ENCODE measurements at places on chromosomes 11 and 22.
A peak's percentile ranks its signal among the peaks of the same experiment; 100 is the strongest.

GRCh38 chr22:42791721-42792452 is 65.2 kb downstream of the ARFGAP3 start:
- DNase-seq = no peak

DNA sequence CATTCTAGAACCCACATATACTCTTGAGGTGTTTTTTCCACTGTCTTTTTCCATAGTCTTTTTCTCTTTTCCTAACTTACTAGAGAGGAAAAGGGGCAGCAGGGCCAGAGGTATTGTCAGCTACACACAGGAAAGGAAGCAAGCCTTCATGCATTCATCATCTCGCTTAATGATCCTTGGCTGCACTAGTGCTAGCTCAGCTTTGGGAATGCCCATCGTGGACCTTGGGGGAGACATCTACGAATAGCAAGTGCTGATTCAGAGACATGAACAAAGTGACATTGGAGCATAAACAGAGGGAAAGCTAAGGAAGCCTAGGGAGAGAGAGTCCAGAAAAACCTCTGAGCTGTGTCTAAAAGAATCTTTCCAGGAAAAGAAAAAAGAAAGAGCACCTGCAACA is 466.3 kb upstream of the ARHGAP42 start:
- DNase-seq = no peak

DNA sequence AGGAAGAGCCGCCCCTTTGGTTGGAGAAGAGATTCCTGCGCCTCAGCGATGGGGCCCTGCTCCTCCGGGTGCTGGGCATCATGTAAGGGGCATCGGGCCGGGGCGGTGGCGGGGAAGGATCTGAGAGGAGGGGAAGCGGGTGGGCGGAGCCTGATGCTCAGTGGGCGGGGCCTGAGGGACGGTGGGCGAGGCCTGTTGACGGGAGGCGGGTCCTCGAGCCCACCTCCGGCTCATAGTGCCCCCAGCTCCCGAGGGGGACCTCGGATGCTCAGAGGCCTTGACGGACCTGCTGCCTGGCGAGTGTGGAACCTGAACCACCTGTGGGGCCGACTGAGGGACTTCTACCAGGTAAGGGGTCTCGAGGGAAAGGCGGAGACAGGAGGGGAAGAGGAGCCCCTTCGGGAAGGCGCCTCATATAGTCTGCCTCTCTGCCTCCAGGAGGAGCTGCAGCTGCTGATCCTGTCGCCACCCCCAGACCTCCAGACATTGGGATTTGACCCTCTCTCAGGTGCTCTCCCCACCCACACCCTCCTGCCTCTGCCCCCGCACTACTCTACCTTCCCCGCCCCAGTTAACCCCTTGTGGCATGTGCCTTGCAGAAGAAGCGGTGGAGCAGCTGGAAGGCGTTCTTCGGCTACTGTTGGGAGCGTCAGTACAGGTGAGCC is 799 bp downstream of the CCDC88B start:
- DNase-seq = peak; percentile 91

- peak; percentile 83 for DNase-seq
Measured at GRCh38 chr11:86218125-86219084, 26.1 kb upstream of the EED start.

- no peak for DNase-seq
Measured at GRCh38 chr22:26066534-26066933, 102.7 kb upstream of the SEZ6L start.

- DNase-seq = no peak
Measured at GRCh38 chr11:62392506-62392905, 26.3 kb upstream of the SCGB1A1 start.

DNA sequence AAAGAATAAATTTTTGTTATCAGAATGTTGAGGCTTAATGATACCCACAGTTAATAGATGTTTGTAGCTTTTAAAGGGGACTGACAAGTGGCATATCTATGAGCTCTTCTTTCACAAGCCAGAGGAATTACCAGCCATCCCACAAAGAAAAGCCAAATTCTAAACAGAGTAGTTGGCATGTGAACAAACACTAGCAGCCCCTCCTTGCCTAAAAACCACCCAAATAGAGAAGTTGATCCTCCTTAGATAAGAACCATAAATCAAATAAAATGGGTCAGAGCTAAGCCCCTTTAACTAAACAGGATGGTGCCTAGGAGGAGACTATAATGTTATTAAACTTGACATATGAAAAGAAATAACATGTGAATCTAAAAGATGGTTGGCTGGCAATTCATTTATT is 11.4 kb downstream of the LPXN start:
- DNase-seq = no peak
